ENCODE measurements at places on chromosomes 12 and 14.

GRCh38 chr12:2297004-2297403, 244.2 kb downstream of the CACNA1C start:
- no peak for DNase-seq

GRCh38 chr12:123533672-123534643, at the start of gene RILPL1:
TSS of gene RILPL1 (minus strand) at chr12:123533719. CDS start at chr12:123533482, 237 bp downstream.
- DNase-seq = peak; percentile 86

DNA sequence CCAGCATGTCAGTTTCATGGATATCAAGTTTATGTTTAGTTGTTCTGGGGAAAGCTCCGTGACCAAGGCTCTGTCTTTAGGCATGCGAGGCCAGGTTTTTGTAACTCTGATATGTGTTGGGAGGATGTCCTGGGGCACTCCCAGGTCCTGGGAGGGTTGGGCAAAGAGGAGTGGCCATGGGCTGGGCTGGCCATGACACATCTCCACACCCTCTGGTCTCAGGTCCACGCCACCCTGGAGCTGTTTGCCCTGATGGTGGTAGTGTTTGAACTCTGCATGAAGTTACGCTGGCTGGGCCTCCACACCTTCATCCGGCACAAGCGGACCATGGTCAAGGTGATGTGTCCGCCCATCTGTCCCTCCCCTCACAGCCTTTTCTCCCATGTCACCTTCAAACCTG, 46.4 kb downstream of the TPCN1 start:
- DNase-seq = no peak

- no peak for DNase-seq
These were observed 28.6 kb downstream of the BRMS1L start for GRCh38 chr14:35854696-35855270.

GRCh38 chr14:81269100-81269978, 48.6 kb upstream of the GTF2A1 start:
- DNase-seq = peak; percentile 81

- no peak for DNase-seq
These were observed 19.7 kb upstream of the BEGAIN start for GRCh38 chr14:100606687-100607610.

DNA sequence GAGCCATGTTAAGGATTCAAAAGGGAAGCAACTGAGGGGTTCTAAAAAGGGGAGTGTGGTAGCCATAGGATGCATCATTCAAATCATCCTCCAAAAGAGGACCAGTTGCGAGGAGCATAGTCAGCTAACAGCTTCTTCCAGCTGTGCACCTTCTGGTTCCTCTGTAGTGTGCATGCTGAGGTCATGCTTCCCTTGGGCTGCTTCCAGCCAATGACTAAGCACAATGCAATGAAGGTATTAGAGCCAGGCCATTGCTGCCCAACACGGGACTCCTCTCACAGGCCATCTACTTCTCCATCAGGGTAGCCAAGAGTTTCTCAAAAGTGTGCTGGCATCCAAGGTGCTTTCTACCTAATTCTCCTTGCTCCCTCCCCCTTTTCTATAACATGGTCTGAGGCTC, 69.2 kb upstream of the ARID2 start:
- peak; percentile 39 for DNase-seq

DNA sequence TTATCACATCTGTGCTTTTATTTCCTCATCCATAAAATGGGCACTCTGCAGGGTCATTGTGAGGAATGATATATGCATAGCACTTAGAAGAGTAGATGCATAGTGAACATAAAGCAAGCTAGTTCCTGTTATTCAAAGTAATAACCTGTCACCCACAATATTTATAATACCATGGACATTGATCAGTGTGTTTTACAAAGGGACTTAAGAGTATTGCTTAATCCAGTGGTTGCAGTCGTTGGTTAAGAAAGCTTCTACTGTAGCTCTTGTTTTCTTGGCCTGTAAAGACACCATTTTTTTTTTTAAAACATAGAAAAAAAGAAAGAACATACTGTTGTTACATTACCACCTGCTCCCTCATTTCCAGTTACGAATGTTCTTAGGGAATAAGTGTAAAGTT, 13.1 kb downstream of the METAP2 start:
- no peak for DNase-seq

- no peak for DNase-seq
These were observed 62.3 kb downstream of the MGAT4C start for GRCh38 chr12:86193931-86194330.

DNA sequence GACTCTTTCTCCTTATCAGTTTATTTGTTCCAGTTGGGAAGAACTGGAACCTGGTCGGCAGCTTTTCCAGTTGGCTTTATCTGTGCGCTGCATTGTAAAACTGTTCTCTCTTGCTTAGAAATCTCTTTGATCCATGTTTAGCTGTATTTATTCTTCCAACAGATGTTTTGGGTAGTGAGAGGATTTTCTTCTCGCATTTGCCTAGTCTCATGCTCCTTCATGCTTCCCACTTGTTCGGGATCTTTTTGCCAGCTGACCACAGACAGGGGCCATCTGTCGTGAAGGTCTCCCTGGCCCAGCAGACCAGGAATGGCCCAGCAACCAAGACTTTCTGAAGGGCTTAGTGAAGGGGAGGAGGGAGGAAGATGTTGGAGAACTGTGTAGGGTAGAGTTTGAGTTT, 21.6 kb downstream of the NTF3 start:
- DNase-seq = no peak

DNA sequence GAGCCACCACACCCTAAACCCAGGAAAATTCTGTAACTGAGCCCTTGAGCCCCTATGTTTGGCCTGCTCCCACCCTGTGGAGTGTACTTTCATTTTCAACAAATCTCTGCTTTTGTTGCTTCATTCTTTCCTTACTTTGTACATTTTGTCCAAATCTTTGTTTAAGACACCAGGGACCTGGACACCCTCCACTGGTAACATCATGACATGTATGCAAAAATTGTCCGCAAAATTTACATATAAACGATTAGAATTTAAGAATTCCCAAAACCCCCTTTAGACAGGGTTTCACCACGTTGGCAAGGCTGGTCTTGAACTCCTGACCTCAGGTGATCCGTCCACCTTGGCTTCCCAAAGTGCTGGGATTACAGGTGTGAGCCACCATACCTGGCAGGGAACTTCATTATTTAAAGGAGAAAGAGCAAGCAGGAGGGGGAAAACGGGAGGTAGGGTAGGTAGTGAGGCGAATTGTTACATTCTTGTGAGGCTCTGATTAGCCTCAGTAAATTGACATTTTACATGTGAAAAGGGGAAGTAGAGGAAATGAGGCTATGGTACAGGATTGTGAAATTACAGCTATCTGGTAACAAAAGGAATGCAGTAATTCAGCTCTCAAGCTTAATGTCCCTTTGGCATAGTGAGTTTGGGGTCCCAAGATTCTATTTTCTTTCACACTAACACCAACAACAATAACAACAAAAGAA, 27.6 kb downstream of the TUBA1A start:
- no peak for DNase-seq

DNA sequence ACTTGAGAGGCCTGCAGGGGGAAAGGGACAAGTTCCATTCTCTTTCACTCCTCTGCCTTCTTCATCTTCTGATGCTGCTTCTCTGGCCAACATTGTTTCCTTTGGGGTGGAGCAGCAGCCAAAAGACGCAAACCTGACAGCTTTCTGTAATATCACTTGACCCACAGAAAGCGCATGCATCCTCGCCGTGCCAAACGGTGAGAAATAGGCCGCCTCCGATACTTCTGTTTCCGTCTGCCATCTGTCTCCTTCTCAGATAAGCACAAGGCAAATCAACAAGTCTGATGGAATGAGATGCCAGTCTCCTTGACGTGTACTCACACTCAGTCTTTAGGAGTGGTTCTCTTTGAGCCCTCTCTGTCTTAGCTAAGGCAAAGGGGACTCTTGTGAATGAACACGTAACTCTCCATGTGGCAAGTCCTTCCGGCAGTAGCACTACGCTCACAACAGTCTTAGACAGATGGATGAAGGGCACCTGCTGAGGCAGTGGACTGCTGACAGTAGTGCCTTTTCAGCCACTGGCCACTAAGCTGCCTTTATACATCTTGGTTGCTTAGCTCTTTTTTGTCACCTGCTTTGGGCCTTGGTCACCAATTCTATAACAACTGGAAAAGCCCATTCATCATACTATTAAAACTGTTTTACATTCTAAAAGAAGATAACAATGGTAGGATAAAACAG, 214.1 kb downstream of the FBXL14 start:
- DNase-seq = no peak

DNA sequence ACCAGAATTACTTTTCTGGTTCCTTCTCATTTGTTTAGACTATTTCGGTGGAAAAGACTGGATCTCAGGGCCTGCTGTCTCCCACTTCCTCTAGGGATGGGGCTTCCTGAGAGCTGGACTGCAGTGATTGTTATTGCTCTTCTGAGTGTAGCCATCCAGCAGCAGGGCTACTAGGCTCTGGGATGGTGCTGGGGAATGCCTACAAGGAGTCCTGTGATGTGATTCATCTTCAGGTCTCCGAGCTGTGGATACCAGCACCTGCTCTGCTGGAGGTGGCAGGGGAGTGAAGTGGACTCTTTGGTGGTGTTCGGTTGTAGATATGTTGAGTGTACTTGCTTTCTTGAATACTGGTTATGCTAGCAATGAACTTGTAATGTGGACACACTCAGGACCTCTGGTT, 42.7 kb downstream of the AEBP2 start:
- no peak for DNase-seq

DNA sequence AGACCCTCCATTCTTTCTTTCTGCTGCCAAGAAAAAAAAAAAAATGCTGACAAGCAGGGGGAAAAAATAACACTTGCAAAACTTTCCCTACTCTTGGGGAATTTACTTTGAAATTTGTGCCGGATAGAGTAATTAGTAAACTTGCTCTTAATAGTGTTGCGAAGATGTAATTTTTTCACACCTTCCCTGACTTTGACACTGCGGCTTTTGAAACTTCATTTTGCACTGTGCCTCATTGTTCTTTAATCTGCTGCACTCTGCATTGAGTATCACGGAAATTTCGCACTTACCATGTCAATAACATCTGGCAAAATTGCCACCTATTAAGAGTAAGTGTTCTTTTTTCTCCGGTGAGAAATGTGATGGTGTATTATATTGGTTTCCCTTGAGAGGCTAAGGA, 596.1 kb downstream of the VRK1 start:
- no peak for DNase-seq

- DNase-seq = no peak
These were observed 2.5 kb downstream of the SLIRP start for GRCh38 chr14:77710364-77710763.

- peak; percentile 70 for DNase-seq
These were observed at the start of gene AVPR1A for GRCh38 chr12:63150713-63151622. TSS of gene AVPR1A (minus strand) at chr12:63151201. CDS start at chr12:63150836, 365 bp downstream.

- no peak for DNase-seq
These were observed 18.8 kb upstream of the SLCO1A2 start for GRCh38 chr12:21353487-21353886.

- no peak for DNase-seq
These were observed 82.2 kb downstream of the ADCK1 start for GRCh38 chr14:77882098-77882497.

DNA sequence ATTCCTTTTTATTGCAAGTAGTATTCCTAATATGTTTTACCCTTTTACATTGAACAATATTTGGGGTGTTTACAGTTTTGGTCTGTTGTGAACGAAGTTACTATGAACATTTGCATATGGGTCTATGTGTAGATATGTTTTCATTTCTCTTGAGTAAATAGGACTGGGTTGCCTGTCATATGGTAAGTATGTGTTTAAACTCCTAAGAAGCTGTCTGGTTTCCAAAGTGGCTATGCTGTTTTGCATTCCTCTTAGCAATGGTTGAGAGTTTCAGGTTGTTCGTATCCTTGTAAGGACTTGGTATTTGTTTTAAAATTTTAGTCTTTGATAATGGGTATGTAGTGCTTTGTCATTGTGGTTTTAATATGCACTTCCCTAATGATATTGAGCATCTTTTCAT, 6.3 kb downstream of the METAP2 start:
- DNase-seq = no peak

Data from iPS-NIHi11 (cell line).